ENCODE measurements at places on chromosomes 13 and 19.
A peak's percentile ranks its signal among the peaks of the same experiment; 100 is the strongest.

GRCh38 chr19:30085394-30085793 is 143.4 kb downstream of the URI1 start:
- DNase-seq = no peak

DNA sequence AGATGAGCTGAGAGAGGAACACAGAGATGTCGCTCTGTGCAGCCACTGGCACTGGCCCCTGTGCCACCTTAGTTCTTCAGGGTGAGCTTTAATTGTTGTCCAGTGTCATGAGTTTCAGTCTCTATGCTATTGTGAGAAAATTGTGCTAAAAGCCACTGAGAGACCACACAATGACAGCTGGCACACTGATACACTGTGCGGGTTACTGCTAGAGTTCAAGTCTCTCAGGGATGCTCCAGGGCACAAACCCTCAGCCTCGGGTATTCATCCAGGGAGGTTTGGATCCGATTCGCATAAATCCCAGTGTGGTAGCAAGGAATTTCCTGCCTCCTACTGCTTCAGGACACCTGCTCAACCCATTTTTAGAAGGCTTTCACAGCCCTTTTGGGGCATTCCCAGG is 68.1 kb upstream of the EDNRB start:
- no peak for DNase-seq

DNA sequence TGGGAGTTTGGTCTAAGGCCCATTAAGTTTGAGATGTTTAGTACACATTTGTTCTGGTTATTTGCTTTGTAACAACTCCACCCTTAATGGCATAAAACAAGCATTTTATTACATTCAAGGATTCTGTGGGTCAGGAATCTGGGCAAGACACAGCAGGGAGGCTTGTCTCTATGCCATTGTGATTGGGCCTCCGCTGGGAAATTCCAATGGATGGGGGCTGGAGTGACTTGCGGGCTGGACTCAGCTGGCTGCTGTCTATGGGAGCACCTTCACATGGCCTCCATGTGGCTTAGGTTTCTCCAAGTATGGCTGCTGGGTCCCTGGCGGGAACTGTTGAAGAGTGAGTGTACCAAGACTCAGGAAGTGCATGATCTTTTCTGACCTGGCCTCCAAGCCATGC is 159.0 kb downstream of the PAN3 start:
- no peak for DNase-seq

GRCh38 chr13:61410669-61411297 is 4.9 kb downstream of the PCDH20 start:
- DNase-seq = no peak

DNA sequence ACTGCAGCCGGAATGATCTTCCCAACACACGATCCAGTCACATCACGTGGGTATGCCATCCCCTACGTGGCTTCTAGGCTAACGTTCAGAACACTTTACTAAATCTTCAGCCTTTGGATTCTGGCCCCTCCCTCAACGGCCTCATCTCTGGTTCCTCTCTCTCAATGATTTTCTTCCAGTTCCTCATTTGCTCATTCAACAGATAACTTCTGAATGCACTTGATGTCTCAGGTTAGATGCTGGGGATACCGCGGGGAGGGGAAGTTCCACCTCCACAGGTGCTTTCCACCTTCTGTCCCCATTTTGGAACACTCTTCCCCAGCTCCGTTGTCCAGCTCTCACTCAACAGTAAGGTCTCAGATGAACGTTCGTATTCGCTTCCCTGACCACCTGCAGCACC is 66.1 kb downstream of the ATP7B start:
- DNase-seq = no peak

DNA sequence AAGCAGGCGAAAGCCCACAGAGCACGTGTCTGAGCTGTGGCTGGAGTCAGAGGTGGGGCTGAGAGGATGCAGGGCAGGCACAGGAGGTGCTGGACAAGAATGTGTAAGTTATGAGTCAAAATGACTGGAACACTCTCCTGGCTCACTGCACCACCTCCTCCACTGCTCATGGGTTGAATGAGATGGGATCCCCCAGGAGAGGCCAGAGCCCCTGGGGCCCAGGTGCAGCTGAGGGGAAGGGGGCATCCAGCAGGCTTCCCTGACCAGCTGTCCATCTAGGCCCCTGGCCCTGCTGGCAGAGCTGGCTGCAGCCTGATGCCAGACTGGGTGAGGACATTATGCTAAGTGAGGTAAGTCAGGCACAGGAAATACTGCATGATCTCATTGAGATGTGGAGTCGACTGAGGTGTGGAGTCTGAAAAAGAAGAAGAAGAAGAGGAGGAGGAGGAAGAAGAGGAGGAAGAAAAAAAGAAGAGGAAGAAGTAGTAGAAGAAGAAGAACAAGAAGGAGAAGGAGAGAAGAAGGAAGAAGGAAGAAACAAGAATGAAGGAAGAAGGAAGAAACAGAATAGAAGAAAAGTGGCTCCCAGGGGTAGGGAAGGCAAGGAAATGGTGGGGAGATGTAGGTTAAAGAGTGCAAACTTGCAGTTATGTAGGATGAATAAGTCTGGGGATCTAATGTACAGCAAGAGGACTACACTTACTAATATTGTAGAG is 747.4 kb downstream of the UQCRFS1 start:
- no peak for DNase-seq

DNA sequence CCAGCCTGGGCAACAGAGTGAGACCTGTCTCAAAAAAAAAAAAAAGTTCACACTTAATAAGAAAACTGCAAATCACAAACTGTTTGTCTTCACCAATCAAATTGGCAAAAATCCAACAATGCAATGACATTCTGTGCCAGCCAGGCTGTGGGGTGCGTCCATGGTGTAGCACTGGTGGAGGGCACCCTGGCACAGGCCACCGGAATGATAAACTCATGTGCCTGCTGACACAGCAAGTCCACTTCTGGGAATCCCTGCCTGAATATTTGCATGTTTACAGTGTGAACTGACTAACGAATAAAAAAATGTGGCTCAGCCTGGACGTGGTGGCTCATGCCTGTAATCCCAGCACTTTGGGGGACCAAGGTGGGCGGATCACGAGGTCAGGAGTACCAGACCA is 1.6 kb upstream of the LRRC25 start:
- DNase-seq = peak; percentile 93

DNA sequence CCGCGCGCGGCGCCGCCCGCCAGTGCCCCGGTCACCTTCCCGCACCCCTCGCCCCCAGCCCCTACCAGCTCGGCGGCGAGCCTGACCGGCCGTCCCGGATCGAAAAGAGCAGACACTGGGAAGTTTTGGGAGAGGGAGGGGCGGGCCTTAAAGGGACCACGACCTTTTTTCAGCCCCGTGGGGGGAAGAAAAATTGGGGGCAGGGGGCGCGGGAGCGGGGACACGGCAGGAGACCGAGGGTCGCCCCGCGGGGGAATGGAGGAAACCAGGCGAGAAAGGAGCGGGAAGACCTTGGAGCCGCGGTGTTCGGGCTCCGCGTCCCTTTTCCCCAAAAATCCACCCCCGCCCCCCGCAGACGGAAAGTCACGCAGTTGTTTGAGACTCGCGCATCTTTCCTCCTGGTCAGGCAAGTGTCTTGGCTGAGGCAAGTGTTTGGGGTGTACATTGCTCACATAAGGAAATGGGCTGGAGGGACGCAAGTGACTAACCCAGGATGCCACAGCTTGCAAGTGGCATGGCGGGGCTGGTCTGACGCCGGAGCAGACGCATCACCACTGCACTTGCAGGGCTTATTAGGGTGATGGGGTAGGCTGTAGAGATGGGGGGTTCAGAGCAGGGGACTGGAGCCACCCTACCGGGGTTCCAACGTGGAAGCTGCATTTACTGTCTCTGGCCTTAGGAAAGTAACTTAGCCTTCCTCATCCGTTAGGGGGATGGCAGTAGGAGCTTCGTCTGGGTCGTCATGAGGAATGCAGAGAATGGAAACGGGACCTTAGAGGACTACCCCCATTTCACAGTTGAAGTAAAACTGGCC is 2.7 kb upstream of the HNRNPL start:
- DNase-seq = peak; percentile 70

DNA sequence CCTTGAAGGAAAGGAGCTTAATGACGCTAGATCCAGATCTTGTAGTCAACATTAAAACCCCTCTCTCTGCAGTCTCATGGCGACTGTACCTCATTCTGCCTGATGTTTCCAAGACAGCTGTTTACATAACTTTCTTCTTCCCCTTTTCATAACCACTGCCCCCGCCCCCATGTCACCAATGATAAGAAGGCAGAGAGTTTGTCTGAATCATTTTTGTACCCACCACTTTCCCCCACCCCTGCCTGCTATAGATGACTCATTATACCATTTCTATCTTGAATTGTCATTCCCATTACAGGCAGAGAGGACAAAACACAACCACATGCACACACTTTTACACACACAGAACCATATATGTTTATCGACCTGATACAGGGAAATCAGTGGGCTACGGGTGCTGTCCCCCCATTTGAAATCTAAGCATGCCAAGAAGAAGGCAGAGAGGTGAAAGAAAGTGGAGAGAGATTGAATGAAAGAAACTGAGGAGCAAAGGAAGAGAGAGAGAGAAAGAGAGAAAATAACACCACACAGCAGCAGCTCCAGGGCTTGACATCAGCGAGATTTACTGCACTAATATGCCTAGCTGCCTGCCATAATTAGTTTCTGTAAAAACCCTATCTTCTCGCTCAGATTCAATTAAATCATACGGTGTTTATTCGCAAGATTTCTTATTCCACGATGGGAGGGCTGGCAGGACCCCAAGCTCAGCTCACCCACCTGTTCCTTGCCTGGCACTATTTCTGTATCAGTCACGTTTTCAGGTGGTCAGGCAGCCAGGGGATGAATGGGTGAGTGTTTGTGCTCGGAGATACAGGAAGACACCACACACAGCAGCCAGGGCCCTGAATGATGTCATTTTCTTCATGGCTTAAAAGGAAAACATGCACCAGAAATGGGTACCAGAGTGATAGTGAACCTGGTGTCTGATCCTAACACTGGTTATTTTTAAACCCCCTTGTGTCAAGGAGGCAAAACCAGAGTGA is 114.3 kb upstream of the SERP2 start:
- peak; percentile 30 for DNase-seq

- no peak for DNase-seq
These were observed 25.4 kb downstream of the ALG5 start for GRCh38 chr13:36973621-36974295.

DNA sequence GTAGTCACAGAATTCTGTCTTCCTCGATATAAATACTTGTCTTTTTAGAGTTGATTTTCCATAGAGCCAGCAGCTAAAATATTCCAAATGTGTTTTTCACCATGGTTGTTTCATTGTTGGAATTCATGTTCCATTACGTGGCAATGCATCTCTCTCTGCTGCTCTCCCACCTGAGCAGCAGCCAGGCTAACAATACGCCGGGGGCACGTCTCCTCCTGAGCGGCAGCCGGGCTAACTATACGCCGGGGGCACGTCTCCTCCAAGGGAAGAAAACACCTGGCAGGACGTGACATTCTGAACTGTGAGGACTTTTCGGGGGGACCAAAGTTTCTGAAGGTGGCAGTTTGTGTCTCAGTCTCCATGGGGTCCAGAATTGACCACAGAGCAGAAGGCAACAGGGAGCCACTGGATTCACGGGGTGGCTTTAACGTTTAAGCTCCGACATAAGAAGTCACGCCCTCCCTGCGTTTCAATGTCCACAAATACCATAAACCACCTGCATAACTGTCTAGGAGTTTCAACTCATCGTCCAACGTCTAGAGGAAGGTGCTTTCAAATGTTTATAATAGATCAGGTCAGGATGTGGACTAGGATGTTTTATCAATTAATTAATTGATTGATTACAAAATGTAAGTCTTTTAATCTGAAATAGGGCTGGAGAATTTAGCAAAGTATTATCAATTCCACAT is 15.1 kb downstream of the PLPP2 start:
- DNase-seq = no peak

DNA sequence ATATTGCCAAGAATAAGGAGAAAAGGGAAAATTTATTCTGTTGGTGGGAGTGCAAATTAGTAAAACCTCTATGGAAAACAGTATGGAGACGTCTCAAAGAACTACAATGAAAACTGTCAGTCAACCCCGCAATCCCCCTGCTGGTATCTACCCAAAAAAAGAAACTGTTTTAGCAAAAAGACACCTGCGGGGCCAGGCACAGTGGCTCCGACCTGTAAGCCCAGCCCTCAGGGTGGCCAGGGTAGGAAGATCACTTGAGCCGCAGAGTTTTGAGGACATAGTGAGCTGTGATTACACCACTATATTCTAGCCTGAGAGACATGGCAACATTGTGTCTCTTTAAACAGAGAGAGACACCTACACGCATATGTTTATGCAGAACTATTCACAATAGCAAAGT is 37.5 kb upstream of the SLITRK1 start:
- DNase-seq = no peak

All from hematopoietic multipotent progenitor cell treated with erythropoietin and hydrocortisone succinate and interleukin-3 and kit ligand, for 17 days (in vitro differentiated cells).